ENCODE measurements at places on chromosomes 11 and 22.

- DNase-seq = no peak
Measured at GRCh38 chr11:118870396-118871343, 13.0 kb upstream of the CXCR5 start.

GRCh38 chr22:47564651-47565434, 802.4 kb downstream of the TBC1D22A start:
- no peak for DNase-seq

GRCh38 chr11:21612326-21612725, 580.6 kb upstream of the ANO5 start:
- no peak for DNase-seq

DNA sequence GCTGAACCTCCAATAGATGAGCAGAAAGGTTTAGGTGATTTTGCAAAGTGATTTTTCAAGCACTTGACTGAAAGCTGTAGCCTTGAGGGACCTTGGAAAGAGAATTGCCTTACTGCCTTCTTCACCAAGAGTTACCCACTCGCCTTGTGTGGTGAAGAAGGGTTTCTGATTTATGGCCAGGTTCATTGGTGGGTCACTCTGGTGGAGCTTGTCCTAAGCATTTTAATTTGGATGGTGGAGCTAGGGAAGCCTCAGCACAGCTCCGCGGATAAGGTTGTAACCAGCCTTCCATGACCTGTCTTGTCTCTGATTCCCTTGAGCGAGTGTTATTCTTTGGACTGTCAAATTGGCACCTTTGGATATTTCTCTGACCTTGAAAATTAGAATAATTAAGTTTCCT, 226.4 kb downstream of the FAT3 start:
- no peak for DNase-seq

DNA sequence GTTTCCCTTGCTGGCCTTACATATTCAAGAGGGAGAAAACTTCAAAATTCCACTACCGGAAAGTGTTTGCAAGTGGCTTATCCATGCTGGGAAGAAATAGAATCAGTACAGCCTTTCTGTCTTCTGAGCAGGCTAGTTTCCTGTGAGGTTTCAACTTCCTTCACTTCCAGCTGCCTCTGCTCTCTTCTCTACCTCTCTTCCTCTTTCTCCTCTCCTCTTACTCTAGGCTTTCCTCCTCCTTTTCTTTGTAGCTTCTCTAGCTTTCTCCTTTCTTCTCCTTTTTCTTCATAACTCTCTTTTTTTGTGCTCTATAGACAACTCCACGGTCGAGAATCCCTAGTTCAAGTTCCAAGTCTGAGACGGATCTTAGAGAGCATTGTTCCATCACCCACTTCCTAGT, 421.8 kb downstream of the ETS1 start:
- no peak for DNase-seq

- no peak for DNase-seq
Measured at GRCh38 chr22:49228431-49229037, 599.1 kb downstream of the BRD1 start.

GRCh38 chr11:20177136-20177535, 16.9 kb upstream of the DBX1 start:
- no peak for DNase-seq

DNA sequence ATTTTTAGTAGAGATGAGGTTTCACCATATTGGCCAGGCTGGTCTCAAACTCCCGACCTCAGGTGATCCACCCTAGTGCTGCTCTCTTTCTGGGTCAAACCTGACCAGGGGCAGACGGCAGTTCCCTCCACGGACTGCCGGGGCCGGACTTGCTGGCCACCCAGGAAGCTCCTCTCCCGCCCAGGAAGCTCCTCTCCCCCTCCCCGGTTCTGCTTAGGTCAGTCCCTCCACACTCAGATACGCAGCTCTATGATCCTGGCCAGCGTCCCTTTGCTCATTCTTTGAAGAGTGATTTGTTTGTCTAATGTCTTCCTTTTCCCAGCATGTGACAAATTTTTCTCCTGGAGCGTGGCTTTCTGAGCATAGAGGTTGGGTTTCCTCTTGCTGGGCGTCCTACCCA, 125.3 kb upstream of the B3GAT1 start:
- DNase-seq = no peak

- no peak for DNase-seq
Measured at GRCh38 chr11:18890615-18891014, 48.6 kb downstream of the MRGPRX1 start.

DNA sequence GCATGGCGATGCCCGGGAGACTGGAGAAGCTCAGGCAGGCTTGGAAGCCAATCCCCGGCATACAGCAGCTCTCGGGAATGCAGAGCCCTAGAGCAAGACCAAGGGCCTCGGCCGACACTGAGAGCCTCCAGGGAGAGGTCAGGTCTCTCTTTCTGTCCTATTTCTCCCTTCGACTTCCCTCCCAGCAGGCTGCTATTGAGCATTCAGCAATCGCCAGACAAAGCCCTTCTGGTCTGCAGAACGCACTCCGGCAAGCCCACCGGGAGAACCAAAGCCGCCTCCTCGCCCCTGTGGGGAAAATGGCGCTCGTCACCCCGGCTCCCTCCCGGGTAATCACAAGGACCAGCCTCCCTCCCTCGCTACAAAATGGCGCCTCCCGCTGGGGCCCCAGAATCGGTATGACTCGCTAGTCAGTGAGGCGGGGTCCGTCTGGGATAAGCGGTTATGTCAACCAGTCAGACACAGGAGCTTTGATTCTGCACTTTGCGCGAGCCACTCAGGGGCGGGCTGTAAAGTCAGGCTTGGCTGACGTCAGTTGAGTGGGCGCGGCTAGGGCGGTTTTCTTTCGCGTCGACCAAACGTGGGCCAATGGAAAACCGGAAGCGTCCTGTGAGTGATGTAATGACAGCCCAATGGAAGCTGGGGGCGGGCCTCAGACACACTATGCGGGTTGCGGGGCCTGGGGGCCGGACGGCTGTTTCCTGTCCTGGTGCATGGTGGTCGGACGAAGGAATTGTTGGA, at the start of gene ZNF143:
Gene ZNF143 (plus strand): TSS at position 691 of the 741 bp plus-strand sequence. CDS start 10,297 bp downstream, outside the sequence.
- DNase-seq = peak; percentile 83

- DNase-seq = no peak
Measured at GRCh38 chr22:32050678-32051515, 7.8 kb downstream of the SLC5A1 start.

DNA sequence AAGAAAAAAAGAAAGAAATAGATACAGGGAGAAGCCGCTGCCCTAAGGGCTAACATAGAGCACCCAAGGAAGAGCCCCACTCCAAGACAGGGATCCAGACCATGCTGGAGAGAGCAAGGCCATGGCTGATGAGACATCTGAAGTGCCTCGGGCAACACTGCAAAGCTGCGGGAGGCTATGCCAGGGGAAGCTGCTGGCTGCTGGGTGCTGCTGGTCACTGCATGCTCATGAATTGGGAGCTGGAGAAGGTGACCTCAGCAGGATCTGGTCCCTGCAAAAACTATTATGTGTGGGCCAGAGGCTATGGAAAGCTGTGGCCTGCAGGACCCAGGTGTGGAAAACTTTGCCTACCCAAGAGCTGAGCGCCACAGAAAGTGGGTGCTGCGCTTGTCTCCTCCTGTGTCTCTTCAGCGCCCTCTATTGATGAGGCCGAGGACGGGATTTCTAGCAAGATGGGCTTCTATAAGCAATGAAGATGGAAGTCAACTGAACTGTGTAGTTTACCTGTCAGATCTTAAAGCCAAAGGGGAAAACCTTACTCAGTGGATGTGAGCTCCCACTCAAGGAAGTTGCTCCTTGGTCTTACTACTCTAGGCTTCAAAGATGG, 17.3 kb upstream of the SLC29A2 start:
- no peak for DNase-seq

GRCh38 chr22:25976356-25976755, 192.9 kb upstream of the SEZ6L start:
- DNase-seq = no peak

- no peak for DNase-seq
Measured at GRCh38 chr11:43818220-43818619, 62.4 kb upstream of the ALKBH3 start.

GRCh38 chr11:117669062-117669461, 128.0 kb downstream of the DSCAML1 start:
- DNase-seq = no peak

DNA sequence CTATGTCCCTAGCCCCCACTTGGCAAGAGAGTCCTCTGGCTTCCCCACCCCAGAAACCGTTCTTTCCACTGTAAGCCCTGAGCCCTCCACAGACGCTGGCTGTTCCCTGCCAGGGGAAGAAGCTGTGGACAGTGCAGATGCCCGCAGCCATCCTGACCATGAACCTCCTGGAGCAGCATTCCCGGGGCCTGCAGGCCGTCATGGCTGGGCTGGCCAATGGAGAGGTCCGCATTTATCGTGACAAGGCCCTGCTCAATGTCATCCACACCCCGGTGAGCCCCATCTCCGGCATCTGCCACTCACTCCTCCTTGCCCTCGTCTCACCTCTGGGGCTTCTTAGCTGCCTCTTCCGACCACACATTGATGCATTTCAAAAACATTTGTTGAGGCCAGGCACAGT, 13.2 kb downstream of the BBS1 start:
- no peak for DNase-seq

- DNase-seq = no peak
Measured at GRCh38 chr11:77082838-77083565, 16.2 kb downstream of the CAPN5 start.

DNA sequence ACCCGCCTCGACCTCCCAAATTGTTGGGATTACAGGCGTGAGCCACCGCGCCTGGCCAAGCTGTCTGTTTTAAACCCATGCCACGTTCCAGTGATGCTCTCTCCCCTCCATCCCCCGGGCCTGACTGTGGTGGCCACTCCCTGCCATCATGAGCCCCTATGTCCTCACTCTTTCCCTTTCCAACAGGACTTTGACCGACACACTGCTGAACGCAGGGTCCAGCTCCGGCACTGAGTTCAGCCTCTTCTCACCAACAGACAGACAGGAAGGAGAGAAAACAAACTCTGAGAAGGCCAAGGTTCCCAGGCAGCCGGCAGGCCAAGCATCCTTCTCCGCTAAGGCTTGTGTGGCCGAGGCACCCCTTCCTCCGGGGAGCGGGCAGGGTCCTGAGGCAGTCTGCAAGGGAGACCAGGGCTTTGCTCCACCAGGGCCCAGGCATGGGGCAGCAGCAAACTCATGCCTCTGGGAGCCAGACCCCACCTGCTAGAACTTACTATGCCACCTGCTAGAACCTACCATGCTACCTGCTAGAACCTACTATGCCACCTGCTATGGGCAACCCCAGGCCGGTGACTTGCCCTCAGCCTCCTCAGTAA, 152.7 kb downstream of the CRYBB2 start:
- no peak for DNase-seq

DNA sequence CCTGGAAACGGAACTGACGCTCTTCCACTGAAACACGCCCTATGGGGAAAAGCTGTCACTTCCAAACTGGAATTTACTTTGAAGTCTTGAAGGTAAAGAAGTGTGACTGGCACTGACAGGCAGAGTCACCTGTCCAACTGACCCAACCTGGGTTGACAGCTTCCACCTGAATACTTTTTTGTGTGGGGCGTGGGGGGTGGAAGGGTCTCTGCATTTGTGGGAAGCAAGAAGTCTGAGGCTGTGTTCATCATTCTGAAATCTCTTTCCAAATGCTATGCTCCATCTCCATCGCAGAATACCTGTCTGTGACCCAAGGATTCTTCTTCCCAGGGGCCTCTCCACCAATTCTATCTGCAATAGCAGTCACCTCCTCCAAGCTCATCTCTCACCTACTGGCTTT, 7.8 kb downstream of the IFT27 start:
- DNase-seq = no peak

DNA sequence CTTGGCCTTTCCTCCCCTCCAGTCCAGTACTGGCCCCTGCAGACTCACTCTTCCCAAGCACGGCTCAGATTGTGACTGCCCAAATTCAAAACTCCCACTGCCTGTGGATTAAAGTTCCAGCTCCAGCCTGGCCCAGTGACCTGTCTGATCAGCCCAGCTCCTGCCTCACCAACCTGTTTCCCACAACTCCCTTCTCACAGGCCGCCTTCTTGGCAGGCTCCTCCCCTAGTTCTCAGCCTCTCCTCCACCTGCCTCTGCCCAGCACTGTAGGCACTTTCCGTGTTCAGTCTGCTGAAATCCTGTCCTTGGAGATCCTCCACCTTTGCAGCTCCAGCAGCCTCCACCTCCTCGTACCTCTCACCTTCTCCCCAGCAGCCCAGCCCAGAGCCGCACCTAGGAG, 68.6 kb downstream of the MICAL2 start:
- DNase-seq = no peak

GRCh38 chr11:8531312-8531711, 62.7 kb downstream of the STK33 start:
- DNase-seq = no peak

DNA sequence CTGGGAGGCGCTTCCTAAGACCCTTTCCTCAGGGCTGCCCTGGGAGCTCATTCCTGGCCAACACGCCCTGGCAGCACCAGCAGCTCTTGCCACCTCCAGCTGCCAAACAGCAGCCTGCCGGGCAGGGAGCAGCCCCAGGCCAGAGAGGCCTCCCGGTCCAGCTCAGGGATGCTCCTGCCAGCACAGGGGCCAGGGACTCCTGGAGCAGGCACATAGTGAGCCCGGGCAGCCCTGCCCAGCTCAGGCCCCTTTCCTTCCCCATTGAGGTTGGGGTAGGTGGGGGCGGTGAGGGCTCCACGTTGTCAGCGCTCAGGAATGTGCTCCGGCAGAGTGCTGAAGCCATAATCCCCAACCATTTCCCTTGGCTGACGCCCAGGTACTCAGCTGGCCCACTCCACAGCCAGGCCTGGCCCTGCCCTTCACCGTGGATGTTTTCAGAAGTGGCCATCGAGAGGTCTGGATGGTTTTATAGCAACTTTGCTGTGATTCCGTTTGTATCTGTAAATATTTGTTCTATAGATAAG, 7.6 kb downstream of the SLC39A13 start:
- DNase-seq = no peak

GRCh38 chr11:110530900-110531741, 101.4 kb downstream of the FDX1 start:
- DNase-seq = no peak

- no peak for DNase-seq
Measured at GRCh38 chr11:11011617-11012016, 153.8 kb upstream of the ZBED5 start.

GRCh38 chr11:87219266-87219665, 181.5 kb downstream of the TMEM135 start:
- no peak for DNase-seq

DNA sequence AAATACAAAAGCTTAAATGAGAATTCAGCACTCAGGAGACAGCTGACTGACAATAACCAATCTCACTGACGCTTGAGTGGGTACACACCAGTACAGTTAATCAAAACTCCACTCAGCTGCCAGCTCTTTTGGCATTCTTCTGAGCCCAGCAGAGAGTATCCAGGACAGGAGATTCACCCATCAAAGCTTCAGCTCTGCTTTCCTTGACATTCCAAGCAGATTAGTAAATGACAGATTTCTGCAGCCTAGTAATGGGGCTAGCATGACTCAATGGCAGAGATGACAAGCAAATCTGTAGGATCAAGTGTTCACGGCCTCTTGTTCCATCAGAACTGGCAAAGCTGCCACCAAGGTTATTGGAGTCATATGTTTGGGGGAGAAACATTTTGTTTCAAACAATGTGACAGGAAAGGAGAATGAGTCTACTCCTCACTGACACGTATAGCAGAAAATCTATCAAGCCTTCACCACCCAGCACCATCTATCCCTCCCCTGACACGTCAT, 420.0 kb downstream of the DYNC2H1 start:
- DNase-seq = no peak
